ENCODE measurements at places on chromosomes 7 and 10. TPM values are rescaled to one million over a fixed set of nuclear protein-coding genes. Genes with fewer than 3 reads are reported as not detected.

AKR1C1 gene
- total RNA-seq = 5.0 TPM

C10orf62 gene
- not detected for total RNA-seq

PRKAR2B gene
- total RNA-seq = 8.1 TPM

FAM25A gene
- total RNA-seq = not detected

CTAGE15 gene
- not detected for total RNA-seq

TIAL1 gene
- 28.0 TPM for total RNA-seq

CDC14C gene
- under 0.01 TPM for total RNA-seq

FBXW4 gene
- 31.7 TPM for total RNA-seq

SRRM3 gene
- total RNA-seq = 0.18 TPM

OR2A42 gene
- not detected for total RNA-seq

ZNF467 gene
- total RNA-seq = not detected

- no peak overlapping the region for H3K27ac ChIP-seq
- no peak overlapping the region for H3K4me3 ChIP-seq
- no peaks in the 10 kb centered on the region for H3K4me1 ChIP-seq
- no peaks in the 10 kb centered on the region for H3K36me3 ChIP-seq
- H3K27me3 ChIP-seq = no peaks in the 10 kb centered on the region
- DNase-seq = no peak
Observed at GRCh38 chr10:37774351-37774750, 83.1 kb downstream of the ZNF248 start.

DNA sequence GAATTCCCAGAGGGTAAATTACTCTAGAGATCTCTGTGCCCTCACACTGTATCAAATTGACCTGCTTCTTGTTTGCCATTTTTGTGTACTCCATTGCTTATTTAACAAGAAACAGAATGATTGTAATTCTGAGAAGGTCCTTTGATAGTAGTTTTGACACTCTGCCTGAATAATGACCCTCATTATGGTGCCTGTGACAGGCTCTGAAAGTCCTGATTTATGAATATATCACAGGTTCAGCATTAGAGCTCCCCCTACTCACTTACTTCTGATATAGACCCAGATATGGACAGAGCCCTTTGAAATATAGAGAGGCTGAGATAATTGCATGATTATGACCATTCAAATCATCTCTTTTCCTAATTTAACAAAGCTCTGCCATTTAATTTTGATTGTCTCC, 465.2 kb downstream of the MDFIC start:
- no peak overlapping the region for H3K4me3 ChIP-seq
- H3K36me3 ChIP-seq = no peaks in the 10 kb centered on the region
- no peaks in the 10 kb centered on the region for H3K27me3 ChIP-seq

GRCh38 chr10:17175551-17175950, 25.9 kb downstream of the TRDMT1 start:
- no peaks in the 10 kb centered on the region for H3K36me3 ChIP-seq
- H3K27ac ChIP-seq = no peak overlapping the region
- H3K4me3 ChIP-seq = no peak overlapping the region
- H3K27me3 ChIP-seq = no peaks in the 10 kb centered on the region
- DNase-seq = peak; percentile 24

DNA sequence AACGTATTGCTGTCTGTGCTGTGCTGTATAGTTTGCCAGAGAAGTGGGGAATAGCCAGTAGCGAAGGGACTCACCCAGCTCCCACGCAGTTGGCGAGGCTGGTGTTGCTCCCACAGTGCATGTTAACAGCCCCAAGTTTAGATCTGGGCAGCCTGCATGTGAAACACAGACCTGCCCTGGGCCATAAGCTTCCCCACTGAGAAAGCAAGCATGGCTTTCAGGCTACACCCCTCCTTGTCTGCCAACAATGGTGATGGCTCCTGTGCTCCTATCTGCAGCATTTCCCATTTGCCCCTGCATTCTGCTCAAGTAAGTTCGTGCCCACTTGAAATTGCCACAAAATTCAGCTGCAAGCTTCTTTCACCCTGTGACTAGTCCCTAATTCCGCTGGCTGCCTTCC, 57.5 kb downstream of the IPMK start:
- no peaks in the 10 kb centered on the region for H3K27me3 ChIP-seq
- H3K4me1 ChIP-seq = no peaks in the 10 kb centered on the region
- H3K27ac ChIP-seq = no peak overlapping the region
- H3K4me3 ChIP-seq = no peak overlapping the region
- no peak for DNase-seq

GRCh38 chr10:104824380-104825006, 183.4 kb downstream of the SORCS3 start:
- H3K4me1 ChIP-seq = no peaks in the 10 kb centered on the region
- no peak overlapping the region for H3K4me3 ChIP-seq
- H3K36me3 ChIP-seq = no peaks in the 10 kb centered on the region
- H3K27me3 ChIP-seq = no peaks in the 10 kb centered on the region
- no peak overlapping the region for H3K27ac ChIP-seq
- no peak for DNase-seq

GRCh38 chr10:86632009-86632800, 22.1 kb upstream of the OPN4 start:
- peaks cover 12% of the 10 kb centered on the region for H3K4me1 ChIP-seq
- H3K4me3 ChIP-seq = no peak overlapping the region
- H3K27me3 ChIP-seq = no peaks in the 10 kb centered on the region
- H3K36me3 ChIP-seq = no peaks in the 10 kb centered on the region

- H3K27me3 ChIP-seq = no peaks in the 10 kb centered on the region
- no peak overlapping the region for H3K4me3 ChIP-seq
- no peaks in the 10 kb centered on the region for H3K36me3 ChIP-seq
- no peak for DNase-seq
- no peaks in the 10 kb centered on the region for H3K4me1 ChIP-seq
Observed at GRCh38 chr7:157650801-157651200, 314.0 kb downstream of the DNAJB6 start.

DNA sequence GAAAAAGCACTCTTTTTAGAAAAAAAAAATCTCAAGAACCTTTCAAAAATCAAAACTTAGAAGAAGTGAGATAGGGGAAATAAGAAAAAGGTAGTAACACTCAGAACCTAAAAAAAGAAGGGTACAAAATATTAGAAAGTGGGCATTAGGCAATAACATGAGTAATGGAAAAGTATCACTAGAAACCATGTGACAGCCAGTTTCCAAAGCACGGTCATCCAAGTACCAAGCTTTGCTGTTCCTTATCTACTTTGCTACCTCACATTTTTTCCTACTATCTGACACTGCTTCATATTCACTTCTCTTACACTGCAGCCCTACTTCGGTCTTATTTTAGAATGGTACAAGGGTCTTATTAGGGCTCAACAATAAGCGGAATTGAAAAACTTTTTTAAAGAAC, 30.3 kb downstream of the IMMP2L start:
- DNase-seq = no peak
- no peaks in the 10 kb centered on the region for H3K27me3 ChIP-seq
- H3K4me1 ChIP-seq = no peaks in the 10 kb centered on the region
- no peak overlapping the region for H3K4me3 ChIP-seq

DNA sequence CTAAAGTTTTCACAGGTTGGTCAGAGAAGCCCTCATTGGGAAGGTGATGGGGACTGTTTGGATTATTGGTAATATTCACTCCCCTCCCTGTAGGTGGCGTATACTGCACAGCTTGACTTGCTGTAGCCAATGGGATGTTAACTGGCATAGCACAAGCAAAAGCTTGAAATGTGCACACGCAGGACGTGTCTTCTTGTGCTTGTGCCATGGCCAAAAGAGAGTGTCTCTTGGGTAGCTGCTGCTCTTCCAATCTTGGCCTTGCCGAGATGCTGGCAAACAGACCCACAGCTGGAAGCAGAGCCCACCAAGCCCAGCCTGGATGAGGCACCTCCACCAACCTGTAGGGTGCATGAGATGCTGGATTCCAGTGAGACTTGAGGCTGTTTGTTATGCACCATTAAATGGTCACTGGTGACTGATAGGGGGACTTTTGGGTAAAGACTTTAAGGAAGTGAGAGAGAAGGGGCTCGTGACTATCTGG, 266.0 kb downstream of the GRID1 start:
- H3K4me3 ChIP-seq = no peak overlapping the region
- no peaks in the 10 kb centered on the region for H3K4me1 ChIP-seq
- H3K36me3 ChIP-seq = no peaks in the 10 kb centered on the region
- DNase-seq = peak; percentile 4

- no peak overlapping the region for H3K4me3 ChIP-seq
- no peak overlapping the region for H3K27ac ChIP-seq
- H3K36me3 ChIP-seq = peaks cover 3% of the 10 kb centered on the region
- no peaks in the 10 kb centered on the region for H3K27me3 ChIP-seq
- DNase-seq = no peak
Observed at GRCh38 chr7:721619-722248, 4.8 kb upstream of the DNAAF5 start.

DNA sequence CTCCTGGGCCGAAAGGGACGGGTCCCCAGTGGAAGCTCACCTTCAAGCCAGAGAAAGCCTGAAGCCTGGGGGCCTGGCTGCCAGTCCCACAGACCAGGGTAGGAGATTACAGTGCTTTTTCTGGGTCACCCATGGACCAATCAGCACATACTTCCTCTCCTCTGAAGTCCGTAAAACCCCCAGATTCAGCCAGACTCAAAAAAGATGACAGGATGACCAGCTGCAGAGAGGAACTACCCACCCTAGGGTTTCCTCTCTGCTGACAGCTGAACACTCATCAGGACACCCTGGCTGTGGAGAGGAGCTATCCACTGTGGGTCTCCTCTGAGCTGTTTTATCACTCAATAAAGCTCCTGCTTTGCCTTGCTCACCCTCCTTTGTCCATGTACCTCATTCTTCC, 78.0 kb downstream of the SAMD9 start:
- DNase-seq = no peak
- H3K27me3 ChIP-seq = no peaks in the 10 kb centered on the region
- peaks cover 16% of the 10 kb centered on the region for H3K4me1 ChIP-seq
- no peaks in the 10 kb centered on the region for H3K36me3 ChIP-seq
- H3K4me3 ChIP-seq = no peak overlapping the region
- no peak overlapping the region for H3K27ac ChIP-seq

GRCh38 chr10:132835848-132836233, 49.9 kb upstream of the NKX6-2 start:
- H3K27me3 ChIP-seq = peaks cover 19% of the 10 kb centered on the region
- H3K4me1 ChIP-seq = no peaks in the 10 kb centered on the region
- no peak for DNase-seq
- no peak overlapping the region for H3K27ac ChIP-seq

GRCh38 chr10:94000638-94001415, 7.1 kb downstream of the PLCE1 start:
- no peak overlapping the region for H3K4me3 ChIP-seq
- no peak for DNase-seq
- H3K36me3 ChIP-seq = no peaks in the 10 kb centered on the region
- no peaks in the 10 kb centered on the region for H3K4me1 ChIP-seq
- no peaks in the 10 kb centered on the region for H3K27me3 ChIP-seq

GRCh38 chr7:139941866-139942265, 112.8 kb downstream of the TBXAS1 start:
- H3K4me3 ChIP-seq = no peak overlapping the region
- H3K36me3 ChIP-seq = peaks cover 3% of the 10 kb centered on the region
- DNase-seq = no peak
- peaks cover 6% of the 10 kb centered on the region for H3K4me1 ChIP-seq
- H3K27ac ChIP-seq = no peak overlapping the region
- H3K27me3 ChIP-seq = no peaks in the 10 kb centered on the region

DNA sequence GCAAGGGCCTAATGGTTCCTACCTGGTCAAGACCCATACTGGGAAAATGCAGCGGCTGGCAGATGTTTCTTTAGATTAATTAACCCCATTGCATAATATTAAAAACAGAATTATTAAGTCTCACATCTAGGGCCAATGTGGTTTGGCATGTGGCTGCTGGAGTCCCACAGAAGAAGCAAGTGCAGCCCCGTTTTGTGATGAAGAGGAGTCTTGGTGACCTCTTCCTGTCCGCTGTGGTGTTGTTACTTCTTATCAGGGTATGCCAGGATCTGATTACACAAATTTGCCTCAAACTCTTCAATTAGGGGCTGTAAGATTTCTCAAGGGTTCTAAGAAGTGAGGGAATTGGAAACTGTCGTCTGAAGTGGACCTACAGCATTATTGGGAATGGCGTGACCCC, 240.3 kb downstream of the SEC23IP start:
- H3K27me3 ChIP-seq = no peaks in the 10 kb centered on the region
- no peak overlapping the region for H3K4me3 ChIP-seq
- no peak overlapping the region for H3K27ac ChIP-seq
- no peak for DNase-seq
- no peaks in the 10 kb centered on the region for H3K36me3 ChIP-seq

- no peaks in the 10 kb centered on the region for H3K36me3 ChIP-seq
- peaks cover 4% of the 10 kb centered on the region for H3K4me1 ChIP-seq
- H3K27me3 ChIP-seq = no peaks in the 10 kb centered on the region
- H3K27ac ChIP-seq = no peak overlapping the region
- DNase-seq = no peak
Observed at GRCh38 chr7:40721342-40721949, 586.6 kb downstream of the SUGCT start.

GRCh38 chr10:117578999-117579590, 36.5 kb downstream of the EMX2 start:
- no peak overlapping the region for H3K4me3 ChIP-seq
- no peaks in the 10 kb centered on the region for H3K27me3 ChIP-seq
- no peak for DNase-seq
- H3K4me1 ChIP-seq = no peaks in the 10 kb centered on the region
- no peak overlapping the region for H3K27ac ChIP-seq
- H3K36me3 ChIP-seq = no peaks in the 10 kb centered on the region

- no peaks in the 10 kb centered on the region for H3K36me3 ChIP-seq
- H3K27me3 ChIP-seq = no peaks in the 10 kb centered on the region
- DNase-seq = no peak
- H3K27ac ChIP-seq = no peak overlapping the region
- H3K4me1 ChIP-seq = no peaks in the 10 kb centered on the region
Observed at GRCh38 chr10:122637376-122637775, 62.3 kb downstream of the C10orf120 start.

GRCh38 chr10:88194041-88194887, 330.8 kb downstream of the PTEN start:
- peaks cover 2% of the 10 kb centered on the region for H3K4me1 ChIP-seq
- no peaks in the 10 kb centered on the region for H3K36me3 ChIP-seq
- no peak overlapping the region for H3K27ac ChIP-seq
- H3K4me3 ChIP-seq = no peak overlapping the region
- DNase-seq = peak; percentile 31

- peaks cover 9% of the 10 kb centered on the region for H3K4me1 ChIP-seq
- H3K36me3 ChIP-seq = peaks cover 8% of the 10 kb centered on the region
- no peaks in the 10 kb centered on the region for H3K27me3 ChIP-seq
- no peak overlapping the region for H3K4me3 ChIP-seq
Observed at GRCh38 chr10:91930939-91931338, 7.4 kb downstream of the BTAF1 start.

GRCh38 chr10:125802739-125803138, 20.3 kb downstream of the UROS start:
- no peak overlapping the region for H3K27ac ChIP-seq
- peaks cover 29% of the 10 kb centered on the region for H3K36me3 ChIP-seq
- no peaks in the 10 kb centered on the region for H3K4me1 ChIP-seq
- DNase-seq = no peak
- H3K27me3 ChIP-seq = no peaks in the 10 kb centered on the region

DNA sequence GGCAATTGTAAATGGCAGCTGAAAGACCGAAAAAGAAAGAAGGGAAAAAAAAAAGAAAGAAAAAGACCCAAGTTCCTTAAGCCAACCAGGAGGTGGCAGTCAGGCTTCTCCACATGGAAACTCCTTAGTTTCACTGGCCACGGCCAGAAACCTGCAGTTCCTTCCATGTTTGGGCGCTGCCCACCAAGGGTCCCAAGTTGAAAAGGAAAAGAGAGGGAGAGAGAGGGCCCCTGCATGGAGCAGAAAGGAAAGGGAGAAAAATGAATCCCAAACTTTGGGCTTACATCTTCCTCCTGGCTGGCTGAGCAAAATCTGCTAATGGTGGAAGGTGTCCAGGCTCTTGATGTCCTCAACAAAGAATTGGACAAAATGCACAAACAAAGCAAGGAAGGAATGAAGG, 31.8 kb upstream of the ABCA13 start:
- H3K27me3 ChIP-seq = no peaks in the 10 kb centered on the region
- no peaks in the 10 kb centered on the region for H3K36me3 ChIP-seq
- peak; percentile 28 for DNase-seq

- peak; percentile 59 for DNase-seq
- H3K27ac ChIP-seq = no peak overlapping the region
- peaks cover 3% of the 10 kb centered on the region for H3K36me3 ChIP-seq
- no peaks in the 10 kb centered on the region for H3K27me3 ChIP-seq
Observed at GRCh38 chr7:111855842-111856227, 293.5 kb upstream of the IMMP2L start.
